AG04449 (cell line): ENCODE measurements at places on chromosomes 3 and 15.

- no peak for DNase-seq
Measured at GRCh38 chr15:76310475-76311099, 682 bp downstream of the ETFA start.

DNA sequence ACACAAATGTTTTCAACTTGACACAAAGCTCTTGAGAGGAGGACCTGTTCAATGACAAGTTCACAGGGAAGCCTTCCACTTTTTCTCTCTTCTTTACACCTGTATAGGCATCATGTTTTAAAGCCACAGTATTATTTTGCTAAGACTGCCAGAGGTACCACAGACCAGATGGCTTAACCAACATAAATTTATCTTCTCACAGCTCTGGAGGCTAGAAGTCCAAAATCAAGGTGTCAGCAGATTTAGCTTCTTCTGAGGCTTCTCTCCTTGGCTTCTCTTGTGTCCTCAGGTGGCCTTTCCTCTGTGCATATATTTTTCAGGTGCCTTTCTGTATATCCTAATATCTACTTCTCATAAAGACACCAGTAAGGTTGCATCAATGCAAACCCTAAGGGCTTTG is 435.2 kb upstream of the GBE1 start:
- DNase-seq = no peak

DNA sequence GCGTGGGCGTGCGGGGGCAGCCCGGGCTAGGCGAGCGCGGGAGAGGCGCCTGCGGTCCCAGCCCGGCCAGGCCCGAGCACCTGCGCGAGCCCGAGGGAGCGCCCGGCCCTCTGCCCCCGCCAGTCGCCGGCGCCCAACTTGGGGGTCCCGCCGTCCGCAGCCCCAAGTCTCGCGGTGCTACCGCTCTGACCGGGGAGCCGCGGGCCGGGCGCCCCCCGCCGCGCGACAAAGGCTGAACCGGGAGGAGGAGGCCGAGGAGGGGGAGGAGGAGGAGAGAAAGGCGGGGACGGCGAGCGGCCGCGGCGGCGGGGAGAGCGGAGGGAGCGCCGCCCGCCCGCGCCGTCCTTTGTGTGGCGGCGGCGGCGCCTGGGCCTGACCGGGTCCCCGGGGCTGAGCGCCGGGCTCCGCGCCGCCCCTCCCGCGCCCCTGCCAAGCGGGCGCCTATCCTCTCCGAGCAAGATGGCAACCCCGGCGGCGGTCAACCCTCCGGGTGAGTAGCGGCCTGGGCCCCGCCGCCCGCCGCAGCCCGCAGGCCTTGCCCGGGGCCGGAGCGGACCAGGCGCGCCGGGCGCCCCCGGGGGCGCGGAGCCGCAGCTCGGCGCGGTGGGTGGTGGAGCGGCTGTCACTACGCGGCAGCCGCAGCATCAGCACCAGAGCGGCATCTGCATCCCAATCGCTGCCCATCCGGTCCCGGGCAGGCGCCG is at the start of gene ARNT2:
ARNT2 (plus strand) TSS at position 326 of the 704 bp plus-strand sequence; CDS start at position 460, 134 bp downstream.
- DNase-seq = no peak

- no peak for DNase-seq
Measured at GRCh38 chr3:34362910-34363309, 564.5 kb downstream of the PDCD6IP start.
